Stimulated activated CD4-positive, alpha-beta T cell treated with anti-CD3 and anti-CD28 coated beads, Interleukin-2, amount 100 ng/mL, for 24 hours (primary cell): ENCODE measurements at places on chromosomes 5 and 9.

DNA sequence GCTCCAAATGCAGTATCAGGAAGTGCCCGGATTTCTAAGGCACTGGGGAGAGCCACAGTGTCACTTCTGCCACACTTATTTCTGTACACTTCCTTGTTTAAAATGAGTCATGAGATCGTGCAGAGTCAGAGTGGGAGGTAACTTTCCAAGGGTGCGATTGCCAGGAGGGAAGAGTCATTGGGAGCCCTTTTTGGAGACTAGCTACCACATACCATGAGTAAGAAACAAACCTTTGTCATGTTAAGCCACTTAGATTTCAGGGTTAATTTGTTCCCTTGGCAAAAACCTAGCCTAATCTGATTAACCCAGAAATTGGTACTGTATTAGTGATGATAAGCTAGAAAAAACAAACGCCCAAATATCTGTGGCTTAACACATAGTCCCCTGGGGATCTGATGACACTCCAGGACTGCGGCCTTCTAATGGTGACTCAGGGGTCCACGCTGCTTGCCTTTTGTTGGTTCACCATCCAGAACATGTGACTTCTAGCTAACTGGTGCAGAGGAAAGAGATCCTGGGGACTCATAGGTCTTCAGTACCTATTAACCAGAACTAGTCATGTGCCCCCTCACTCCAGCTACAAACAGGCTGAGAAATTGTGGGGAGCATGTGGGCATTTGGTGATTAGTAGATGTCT is 48.6 kb upstream of the TLE1 start:
- DNase-seq, result no peak

GRCh38 chr9:131238402-131239021 is 37.8 kb downstream of the FAM78A start:
- no peak for DNase-seq

DNA sequence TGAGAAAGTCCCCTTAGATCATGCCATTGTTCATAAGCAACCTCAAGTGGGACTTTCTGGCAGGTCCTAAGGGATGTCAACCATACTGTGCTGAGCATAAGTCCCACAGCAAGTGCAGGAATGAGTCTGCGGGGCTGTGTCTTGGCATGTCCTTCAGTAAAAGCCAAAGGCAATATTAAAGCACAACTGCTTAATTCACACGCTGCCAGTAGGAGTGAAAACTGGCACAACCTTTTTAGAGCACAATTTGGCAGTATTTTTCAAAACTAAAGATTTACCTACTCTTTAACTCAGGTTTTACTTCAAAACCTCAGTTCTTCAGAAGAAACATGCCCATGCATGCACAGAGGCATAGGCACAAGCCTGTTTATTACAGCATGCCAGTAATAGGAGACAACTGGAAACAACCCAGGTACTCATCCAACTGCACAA is 24.4 kb upstream of the SMAD5 start:
- DNase-seq, result no peak

GRCh38 chr9:117612317-117612716 is 91.9 kb upstream of the TLR4 start:
- no peak for DNase-seq

DNA sequence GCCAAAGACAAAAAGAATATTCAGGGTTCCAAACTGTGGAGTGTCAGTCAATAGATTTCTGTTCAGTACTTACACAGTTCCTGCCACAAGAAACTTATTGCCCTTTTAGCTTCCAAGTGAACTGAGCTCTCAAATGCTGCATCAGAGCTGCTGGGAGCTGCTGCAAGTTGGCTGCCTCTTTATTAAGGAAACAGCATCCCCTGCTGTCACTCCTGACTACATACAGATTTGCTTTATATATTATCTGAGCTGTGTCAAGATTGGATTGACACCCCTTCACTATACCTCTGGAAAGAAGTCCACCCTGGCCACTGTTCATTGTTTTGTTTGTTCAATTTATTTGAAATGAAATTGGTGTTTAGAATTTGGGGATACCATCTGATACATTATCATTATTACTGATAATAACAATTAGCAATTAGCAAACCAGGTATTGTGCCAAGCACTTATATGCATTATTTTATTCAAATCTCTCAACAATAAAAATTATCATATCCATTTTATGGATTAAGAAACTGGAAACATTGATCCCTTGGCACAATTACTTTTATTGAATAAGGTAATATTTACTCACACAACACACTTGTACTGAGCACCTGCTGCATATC is 16.4 kb upstream of the C5orf58 start:
- no peak for DNase-seq

DNA sequence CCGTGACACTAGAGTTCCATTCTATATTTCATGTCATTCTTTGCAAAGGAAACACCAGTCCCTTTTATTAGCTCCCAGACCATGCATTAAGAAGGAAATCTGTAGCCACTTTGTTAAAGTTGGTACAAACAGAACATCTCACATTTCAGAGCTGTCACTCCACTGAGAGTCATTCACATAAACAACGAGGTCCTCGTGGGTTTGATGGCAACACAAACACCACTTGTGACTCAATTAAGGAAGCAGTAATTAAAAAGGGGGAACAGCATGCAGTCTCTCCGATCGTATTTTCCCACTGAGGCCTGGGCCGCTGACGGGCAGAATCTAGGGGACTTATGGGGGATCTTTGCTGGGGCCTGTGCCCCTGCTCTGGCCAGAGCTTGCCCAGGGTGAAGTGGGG is 94.2 kb upstream of the ZNF618 start:
- DNase-seq, result no peak
